ENCODE measurements at places on chromosomes 12 and 14.
A peak's percentile ranks its signal among the peaks of the same experiment; 100 is the strongest.

- no peak for DNase-seq
Measured at GRCh38 chr14:99737956-99738667, 54.0 kb downstream of the CYP46A1 start.

DNA sequence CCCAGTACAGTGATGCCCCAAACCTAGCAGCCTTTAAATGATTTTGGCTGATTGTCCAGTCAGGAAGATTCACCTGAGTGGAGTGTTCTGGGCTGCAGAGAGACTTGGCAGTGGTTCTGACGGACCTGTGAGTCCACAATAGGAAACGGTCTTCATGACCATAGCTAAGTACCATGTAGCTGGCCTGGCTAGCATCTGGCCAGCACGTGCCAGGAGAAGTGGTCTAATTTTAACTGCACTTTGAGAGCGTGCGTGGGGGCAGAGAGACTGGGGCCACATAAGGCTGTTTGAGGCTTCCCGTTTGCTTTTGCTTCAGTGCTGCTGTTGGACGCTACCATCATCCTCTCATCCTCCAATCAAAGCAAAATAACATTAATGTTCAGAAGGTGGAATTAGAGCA, 54.7 kb downstream of the PPM1A start:
- DNase-seq, result no peak

DNA sequence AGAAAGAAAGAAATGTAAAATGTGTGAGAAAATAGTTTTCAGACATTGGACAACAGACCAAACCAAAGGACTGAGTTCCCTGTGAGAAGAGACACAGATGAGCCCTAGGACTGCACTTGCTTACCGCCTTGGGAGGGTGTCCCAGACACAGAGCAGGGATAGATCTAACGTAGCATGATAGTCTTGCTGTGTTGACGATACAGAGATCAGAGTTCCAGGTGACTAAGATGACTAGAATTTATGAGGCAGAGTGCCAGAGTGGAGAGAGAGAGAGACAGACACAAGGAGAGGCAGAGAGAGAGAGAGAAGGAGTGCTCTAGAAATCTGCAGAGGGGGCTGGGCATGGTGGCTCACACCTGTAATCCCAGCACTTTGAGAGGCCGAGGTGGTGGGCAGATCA, 148.2 kb upstream of the LMNTD1 start:
- DNase-seq, result no peak

GRCh38 chr12:41212625-41213024, 24.5 kb downstream of the PDZRN4 start:
- DNase-seq, result no peak

DNA sequence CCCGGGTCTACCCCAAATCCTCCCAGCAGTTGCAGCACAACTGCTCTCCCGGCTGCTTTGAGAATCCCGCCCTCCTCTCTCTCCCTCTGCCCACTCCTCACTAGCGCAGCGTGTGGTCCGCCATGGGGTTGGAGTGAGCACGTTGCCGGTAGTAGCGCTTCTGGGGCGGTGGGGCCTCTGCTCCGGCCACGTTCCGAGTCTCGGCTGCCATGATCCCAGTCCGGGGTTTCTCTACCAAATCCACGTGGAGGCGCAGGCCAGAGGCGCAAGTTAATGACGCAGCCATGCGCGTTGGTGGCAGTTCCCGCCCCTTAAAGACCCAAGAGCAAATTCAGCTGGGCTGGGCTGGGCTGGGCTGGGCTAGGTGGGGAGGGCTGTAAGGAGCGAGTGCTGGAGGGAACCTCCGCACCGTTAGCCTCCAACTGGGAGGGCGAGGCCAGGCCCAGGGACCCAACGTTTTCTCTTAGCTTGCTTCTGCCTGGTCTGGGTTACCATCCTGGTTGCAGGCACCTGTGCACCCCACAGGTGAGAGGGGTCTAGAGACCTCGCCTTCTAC, at the start of gene METTL1:
TSS of gene METTL1 (minus strand) at position 233 of the 556 bp plus-strand sequence. CDS start at position 211, 22 bp downstream.
- peak; percentile 74 for DNase-seq

GRCh38 chr12:109773384-109774011, 59.7 kb downstream of the TRPV4 start:
- DNase-seq, result no peak

DNA sequence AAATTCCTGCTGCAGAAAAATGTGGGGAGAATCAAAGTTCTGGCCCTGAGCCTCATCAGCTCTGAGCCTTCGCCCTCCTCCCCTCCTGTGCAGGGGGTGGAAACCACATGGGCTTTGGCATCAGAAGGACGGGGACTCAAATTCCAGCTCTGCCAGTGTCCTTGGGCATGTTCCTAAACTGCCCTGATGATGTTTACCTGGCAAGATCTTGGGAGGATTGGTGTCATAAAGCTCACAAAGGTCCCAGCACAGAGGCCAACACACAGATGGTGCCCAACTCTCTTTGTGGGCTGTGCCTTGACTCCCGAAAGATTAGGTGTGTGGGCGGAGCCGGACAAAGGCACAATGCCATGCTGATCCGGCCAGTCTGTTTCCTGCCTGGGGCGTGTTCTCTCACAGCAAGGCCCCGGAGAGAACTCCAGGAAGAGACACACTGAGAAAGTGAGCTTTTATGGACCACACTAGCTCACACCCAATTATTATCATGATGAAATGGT, 20.5 kb upstream of the CLMN start:
- no peak for DNase-seq

DNA sequence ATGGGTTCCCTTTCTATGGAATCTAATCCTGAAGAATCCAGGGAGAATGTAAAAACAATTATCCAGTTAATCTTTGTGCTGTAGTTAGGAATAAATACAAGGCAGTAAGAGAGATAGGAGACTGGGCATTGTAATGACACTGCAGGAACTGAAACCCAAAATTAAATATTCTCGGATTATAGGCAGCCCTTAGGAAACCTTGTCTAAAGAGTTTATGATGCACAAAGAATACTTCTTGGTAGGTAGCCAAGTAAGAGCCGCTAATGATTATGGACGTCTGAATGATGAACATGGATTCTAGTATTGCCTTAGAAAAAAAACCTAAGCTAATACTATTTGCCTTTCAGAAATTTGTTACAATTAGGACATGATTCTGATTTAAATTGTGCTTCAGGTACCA, 165.4 kb upstream of the LRIG3 start:
- DNase-seq, result no peak

- no peak for DNase-seq
Measured at GRCh38 chr14:42734041-42734440, 1127.4 kb downstream of the LRFN5 start.
